ENCODE measurements at places on chromosomes 2 and 18. TPM values are rescaled to one million over a fixed set of nuclear protein-coding genes. Genes with fewer than 3 reads are reported as not detected.

The ACVR1 gene
- total RNA-seq, result 17.3 TPM

The VSNL1 gene
- total RNA-seq, result 12.8 TPM

The BOLL gene
- not detected for total RNA-seq

The CRYGC gene
- not detected for total RNA-seq

The CYS1 gene
- 1.3 TPM for total RNA-seq

The DSC2 gene
- total RNA-seq, result 19.4 TPM

The FSIP2 gene
- 0.08 TPM for total RNA-seq

The CCDC148 gene
- 0.19 TPM for total RNA-seq

The AKAIN1 gene
- total RNA-seq, result not detected

The ANO7 gene
- total RNA-seq, result 0.23 TPM

The GPD2 gene
- total RNA-seq, result 58.1 TPM

The FKBP1B gene
- total RNA-seq, result 12.2 TPM

The TAF4B gene
- 7.8 TPM for total RNA-seq

The ZNF521 gene
- total RNA-seq, result not detected

The NTSR2 gene
- not detected for total RNA-seq

The STK16 gene
- total RNA-seq, result 13.7 TPM

The ERFE gene
- 1.1 TPM for total RNA-seq

The RUFY4 gene
- total RNA-seq, result not detected

The GALM gene
- total RNA-seq, result 0.16 TPM

The ANKRD30B gene
- not detected for total RNA-seq

The NOTO gene
- total RNA-seq, result not detected

Measured in hair follicular keratinocyte (primary cell).